ENCODE measurements at places on chromosomes 5 and 9. TPM values are rescaled to one million over a fixed set of nuclear protein-coding genes. Genes with fewer than 3 reads are reported as not detected.

FLT4 gene
- total RNA-seq, result 3.3 TPM

PPWD1 gene
- 56.3 TPM for total RNA-seq

HMGCS1 gene
- 133 TPM for total RNA-seq

UNC13B gene
- total RNA-seq, result 39.4 TPM
